Stimulated activated CD4-positive, alpha-beta T cell treated with anti-CD3 and anti-CD28 coated beads, Interleukin-4, amount 100 ng/mL, for 4 hours (primary cell): ENCODE measurements at places on chromosomes 11 and 22.
A peak's percentile ranks its signal among the peaks of the same experiment; 100 is the strongest.

- no peak for DNase-seq
Observed at GRCh38 chr11:93529707-93530467, 13.3 kb downstream of the SMCO4 start.

- DNase-seq: no peak
Observed at GRCh38 chr11:125123947-125124617, 12.7 kb upstream of the TMEM218 start.

- no peak for DNase-seq
Observed at GRCh38 chr11:36996795-36997194, 398.8 kb upstream of the RAG2 start.

DNA sequence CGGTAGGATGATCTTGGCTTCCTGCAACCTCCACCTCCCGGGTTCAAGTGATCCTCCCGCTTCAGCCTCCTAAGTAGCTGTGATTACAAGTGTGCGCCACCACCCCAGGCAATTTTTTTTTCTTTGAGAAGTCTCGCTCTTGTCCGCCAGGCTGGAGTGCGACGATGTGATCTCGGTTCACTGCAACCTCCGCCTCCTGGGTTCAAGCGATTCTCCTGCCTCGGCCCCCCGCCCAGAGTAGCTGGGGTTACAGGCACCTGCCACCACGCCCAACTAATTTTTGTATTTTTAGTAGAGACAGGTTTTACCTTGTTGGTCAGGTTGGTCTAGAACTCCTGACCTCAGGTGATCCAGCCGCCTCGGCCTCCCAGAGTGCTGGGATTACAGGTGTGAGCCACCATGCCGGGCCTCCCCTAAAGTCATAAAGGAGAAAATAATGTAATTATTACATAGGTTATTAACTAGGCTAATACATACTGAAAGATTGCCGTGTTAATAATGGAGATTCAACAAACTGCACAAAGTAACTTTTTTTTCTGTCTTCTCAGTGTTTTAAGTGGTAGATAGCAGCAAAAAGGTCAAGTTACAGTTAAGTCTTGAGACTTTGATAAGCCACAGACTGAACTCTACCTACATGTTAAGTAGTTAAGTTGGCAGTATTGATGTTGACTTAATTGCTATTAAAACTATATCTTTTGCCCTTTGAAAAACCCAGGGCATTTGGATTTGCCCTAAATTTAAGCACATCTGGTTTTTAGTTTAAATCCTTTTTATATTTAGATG is 3.9 kb downstream of the CAPRIN1 start:
- DNase-seq: no peak

- DNase-seq: no peak
Observed at GRCh38 chr11:124760205-124760652, 1.9 kb downstream of the ESAM start.

DNA sequence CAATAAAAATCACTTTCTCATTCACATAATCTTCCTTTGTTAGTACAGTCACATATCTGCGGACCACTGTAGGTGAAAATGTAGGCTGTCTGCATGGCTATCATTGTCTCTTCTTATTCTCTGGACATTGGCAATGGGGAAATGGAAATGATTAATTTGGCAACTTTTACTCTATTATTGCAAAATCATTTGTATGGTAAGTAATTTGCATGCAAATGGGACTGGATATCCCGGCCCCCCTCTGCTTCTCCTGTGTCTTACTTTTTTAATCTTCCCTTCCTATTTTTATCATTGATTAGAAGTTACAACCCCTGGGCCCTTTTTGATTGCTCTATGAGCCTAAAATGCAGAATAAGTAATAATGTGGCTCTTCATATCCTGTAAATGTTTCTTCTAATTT is 6.0 kb downstream of the GRK3 start:
- DNase-seq: no peak

- no peak for DNase-seq
Observed at GRCh38 chr11:90241414-90241813, 18.6 kb upstream of the CHORDC1 start.

DNA sequence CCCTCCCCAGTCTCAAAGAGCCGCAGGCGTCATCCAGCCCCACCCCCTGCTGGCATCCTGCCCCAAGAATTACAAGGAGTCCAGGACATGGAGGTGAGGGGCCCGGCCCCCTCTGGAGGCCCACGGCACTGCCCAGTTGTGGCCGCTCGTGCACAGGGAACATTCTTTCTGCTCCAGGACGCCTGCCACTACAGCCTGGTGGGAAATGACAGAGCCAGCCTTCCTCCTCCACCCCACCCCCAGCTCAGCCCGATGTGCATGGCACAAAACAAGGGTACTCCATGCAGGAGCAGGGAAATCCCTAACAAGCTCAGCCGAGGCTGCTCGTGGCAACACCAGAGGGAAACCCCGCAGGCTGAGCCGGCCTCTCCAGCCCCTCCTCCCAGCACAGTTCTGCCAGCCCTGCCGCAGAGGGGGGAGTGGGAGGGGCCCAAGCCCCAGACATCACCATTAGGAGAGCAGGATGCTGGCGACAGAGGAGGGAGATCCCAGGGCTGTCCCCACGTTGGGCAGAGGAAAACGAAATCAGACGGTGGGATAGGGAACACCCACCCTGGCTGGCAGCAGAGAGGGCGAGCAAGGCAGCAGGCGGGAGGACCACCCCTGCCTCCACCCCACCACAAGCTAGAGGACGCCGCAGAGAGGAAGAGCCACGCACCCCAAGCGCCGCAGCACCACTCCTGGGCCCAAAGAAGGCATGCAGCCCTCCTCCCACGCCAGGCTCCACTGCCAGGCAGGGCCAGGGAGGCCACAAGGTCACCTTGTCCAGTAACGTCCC is 10.0 kb downstream of the IGSF9B start:
- DNase-seq: no peak

DNA sequence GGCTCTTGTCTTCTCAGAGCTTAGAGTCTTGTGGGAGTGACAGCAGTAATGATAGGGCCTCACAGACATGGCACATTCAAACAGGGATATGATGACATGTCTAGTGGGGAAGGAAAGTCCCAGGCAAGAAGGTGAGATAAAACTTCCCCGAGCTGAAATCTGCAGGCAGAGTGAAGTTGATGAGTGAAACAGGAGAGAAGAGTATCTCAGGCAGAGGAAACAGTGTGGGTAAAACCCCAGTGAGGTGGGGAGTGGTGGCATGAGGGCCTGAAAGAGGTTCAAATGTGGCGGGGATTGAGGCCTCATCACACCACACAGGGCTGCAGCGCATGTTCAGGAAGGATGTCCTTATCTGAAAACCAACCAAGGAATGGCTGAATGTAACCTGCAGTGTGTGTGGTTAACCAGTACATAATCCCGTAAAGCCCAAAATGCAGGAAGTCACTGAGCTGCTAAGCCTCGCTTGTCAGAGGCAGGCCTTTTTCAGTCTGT is 153.8 kb upstream of the E2F8 start:
- DNase-seq: no peak

DNA sequence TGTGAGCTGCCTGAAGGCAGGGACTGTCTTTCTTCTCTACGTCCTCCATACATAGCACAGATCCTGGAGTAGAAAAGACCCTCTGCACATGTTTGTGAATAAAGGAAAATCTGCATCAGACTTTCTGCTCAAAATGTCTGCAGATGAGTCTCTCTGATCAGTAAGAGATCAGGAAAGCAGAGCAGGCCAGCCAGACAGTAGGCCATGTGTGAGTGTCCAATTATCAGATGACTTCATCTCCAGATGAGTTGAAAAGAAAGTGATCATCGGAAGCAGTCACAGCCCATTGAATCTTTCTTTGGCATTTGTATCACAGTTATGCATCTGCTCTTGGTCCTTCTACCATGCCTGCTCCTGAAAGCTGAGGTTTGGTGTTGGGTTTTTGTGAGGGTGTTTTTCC is 298.7 kb upstream of the NCAM1 start:
- DNase-seq: no peak

- DNase-seq: no peak
Observed at GRCh38 chr11:79033833-79034232, 407.0 kb downstream of the TENM4 start.

GRCh38 chr11:86547727-86548126 is 124.7 kb downstream of the ME3 start:
- DNase-seq: no peak

DNA sequence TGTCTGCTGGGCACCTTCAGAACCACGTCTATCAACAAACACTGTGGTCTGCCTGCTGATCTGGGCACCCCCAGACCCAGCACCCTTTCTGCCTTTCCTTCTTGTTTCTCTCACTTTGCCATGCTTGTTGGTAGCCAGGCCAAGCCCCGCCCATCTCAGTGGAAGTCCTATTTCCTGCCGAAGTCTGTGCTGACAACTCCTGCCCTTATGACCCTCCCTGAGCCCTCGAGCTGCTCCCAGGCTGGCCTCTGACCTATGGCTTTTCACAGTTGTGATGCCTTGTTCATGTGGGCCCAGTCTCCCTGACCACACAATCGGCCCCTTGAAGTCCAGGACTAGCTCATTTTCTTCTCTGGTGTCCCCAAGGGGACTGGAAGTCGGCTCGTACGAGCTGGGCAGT is 132.1 kb downstream of the DSCAML1 start:
- DNase-seq: no peak

DNA sequence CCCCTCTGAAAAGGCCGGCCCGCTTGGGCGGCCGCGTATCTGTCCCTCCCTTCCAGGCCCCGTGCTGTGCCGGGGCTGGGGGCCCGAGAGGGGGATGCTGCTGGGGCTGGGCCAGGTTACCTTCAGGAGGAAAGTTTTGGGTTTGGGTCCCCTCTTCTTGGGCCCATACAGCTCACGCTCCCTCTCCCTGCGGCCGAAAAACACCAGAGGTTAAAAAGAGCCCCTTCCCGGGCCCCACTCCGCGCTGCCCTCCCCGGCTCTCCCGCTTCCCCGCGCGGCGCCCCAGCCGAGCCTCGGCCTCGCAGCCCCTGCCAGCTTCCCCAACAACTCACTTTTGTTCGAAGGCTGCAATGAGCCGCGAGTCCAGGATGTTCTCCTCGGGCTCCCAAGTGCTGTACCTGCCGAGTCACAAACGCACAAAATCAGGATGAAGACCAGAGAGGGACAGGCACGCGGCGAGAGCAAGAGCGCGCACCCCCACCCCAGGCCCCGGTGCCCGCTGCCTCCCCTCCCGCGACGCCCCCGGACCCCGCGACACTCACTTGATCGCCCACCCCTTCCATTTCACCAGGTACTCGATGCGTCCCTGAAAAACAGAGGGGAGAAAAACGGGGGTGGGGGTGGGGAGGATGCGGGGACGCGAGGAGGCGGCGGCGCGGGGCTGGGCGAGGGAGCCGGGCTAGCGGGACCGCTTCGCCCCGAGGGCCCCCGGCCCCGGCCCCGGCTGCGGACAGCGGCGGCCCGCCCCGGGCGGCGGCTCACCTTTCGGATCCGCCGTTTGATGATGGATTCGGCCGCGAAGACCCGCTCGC is 450 bp downstream of the CBX6 start:
- peak; percentile 45 for DNase-seq

DNA sequence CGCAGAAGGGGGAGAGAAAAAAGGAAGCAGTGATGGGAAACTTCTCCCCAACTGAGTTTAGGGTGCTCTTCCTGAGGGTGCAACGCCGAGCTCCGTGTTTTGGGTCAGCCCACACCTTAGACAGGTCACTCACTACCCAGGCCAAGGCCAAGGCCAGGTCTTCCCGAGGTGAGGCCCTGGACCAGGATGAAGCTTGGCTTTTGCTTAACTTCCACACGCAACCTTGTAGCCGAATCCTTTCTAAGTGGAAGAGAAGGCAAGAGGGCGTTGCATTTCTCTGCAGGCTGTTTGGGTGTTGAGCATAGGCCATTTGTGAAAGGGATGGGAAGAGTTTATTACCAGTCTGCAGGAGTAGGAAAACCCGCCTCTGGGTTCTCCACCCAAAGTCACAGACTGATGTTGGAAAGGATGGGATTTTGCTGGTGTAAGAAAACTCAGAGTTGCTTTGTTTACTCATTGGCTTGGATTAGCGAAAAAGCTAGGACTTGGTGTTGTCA is 1.5 kb downstream of the KREMEN1 start:
- DNase-seq: no peak

GRCh38 chr11:96257036-96257435 is 86.0 kb downstream of the MAML2 start:
- DNase-seq: no peak

- no peak for DNase-seq
Observed at GRCh38 chr22:38282397-38282796, 9.6 kb upstream of the TMEM184B start.

- DNase-seq: no peak
Observed at GRCh38 chr11:120188371-120188770, 22.5 kb upstream of the OAF start.

- no peak for DNase-seq
Observed at GRCh38 chr11:72229336-72229924, 4.9 kb downstream of the INPPL1 start.

DNA sequence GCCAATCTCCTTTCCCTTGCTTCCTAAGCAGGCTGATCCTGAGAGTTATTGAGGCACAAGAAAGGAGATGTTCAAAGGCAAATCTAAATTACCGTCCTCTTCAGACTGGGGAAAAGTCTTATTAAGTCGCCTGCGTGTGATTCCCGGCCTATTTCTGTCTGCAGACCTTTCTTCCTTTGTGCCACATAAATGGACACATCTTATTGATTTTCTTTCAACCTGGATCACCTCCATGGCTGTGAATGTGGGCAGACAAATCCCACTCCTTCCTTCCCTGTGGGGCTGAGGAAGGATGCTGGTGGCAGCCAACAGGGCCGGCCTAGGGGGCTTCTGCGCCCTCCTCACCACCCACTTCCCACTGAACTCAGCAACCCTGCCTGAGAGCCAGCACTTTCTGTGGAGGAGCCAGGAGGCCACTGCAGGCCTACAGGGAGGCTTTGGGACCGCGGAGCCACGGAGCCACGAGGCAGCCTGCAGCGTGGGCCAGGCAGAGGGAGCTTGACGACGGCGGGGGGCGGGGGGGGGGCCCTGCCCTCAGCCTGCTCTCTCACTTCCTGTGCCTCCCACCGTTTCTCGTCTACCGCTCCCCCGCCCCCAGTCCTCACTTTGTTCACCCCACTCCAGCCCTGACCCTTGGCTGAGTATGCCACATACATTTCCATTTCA is 73.6 kb upstream of the LMO1 start:
- no peak for DNase-seq

GRCh38 chr11:78683774-78684173 is 109.1 kb upstream of the NARS2 start:
- no peak for DNase-seq

GRCh38 chr11:58127350-58127749 is 2.0 kb upstream of the OR9I1 start:
- no peak for DNase-seq

GRCh38 chr22:16955678-16956210 is 52.3 kb downstream of the GAB4 start:
- no peak for DNase-seq

- no peak for DNase-seq
Observed at GRCh38 chr11:115134926-115135325, 369.3 kb downstream of the CADM1 start.
